ENCODE measurements at places on chromosomes 2 and 18.
A peak's percentile ranks its signal among the peaks of the same experiment; 100 is the strongest.

GRCh38 chr2:136538489-136538888 lies 226.9 kb upstream of the THSD7B start:
- no peak for DNase-seq

- DNase-seq: no peak
Observed at GRCh38 chr2:15672961-15673918, 81.6 kb downstream of the DDX1 start.

DNA sequence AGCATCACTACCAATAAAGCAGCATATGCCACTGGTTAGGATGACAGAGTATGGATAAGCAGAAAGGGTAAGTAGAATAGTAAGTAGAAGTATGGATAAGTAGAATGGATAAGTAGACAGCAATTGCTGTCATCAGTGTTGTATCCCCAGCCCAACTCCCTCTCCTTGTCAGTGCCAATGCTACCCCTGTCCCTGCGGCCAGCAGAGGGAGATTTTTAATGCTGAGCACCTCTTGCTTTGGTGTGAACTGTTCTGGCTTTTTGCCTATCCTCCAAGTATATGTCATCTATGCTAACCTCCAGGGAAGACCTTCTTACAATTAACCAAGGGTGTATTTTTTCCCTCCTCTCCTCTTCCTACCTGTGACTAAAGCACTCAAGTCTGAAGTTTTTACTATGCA lies 136.7 kb upstream of the SPHKAP start:
- peak; percentile 21 for DNase-seq

GRCh38 chr2:17615728-17616351 lies 75.3 kb downstream of the VSNL1 start:
- no peak for DNase-seq

DNA sequence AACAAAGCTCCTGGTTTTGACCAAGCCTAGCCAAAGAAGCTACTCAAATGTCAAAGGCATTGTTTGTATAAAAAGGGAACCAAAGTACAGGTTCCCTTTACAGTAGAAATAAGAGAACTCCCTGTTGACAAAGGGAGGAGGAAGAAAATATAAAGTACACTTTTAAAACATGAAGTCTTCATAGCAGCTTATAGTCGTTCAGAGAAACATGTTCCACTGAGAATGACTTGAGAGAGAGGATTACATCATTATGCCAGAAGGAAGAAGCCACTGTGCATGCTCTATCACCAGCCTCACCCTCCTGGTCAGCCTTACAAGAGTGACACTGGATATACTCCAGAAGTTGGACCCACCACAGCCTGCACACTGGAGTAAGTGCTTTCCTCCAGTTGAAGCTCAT lies 2.5 kb upstream of the DHRS9 start:
- no peak for DNase-seq

DNA sequence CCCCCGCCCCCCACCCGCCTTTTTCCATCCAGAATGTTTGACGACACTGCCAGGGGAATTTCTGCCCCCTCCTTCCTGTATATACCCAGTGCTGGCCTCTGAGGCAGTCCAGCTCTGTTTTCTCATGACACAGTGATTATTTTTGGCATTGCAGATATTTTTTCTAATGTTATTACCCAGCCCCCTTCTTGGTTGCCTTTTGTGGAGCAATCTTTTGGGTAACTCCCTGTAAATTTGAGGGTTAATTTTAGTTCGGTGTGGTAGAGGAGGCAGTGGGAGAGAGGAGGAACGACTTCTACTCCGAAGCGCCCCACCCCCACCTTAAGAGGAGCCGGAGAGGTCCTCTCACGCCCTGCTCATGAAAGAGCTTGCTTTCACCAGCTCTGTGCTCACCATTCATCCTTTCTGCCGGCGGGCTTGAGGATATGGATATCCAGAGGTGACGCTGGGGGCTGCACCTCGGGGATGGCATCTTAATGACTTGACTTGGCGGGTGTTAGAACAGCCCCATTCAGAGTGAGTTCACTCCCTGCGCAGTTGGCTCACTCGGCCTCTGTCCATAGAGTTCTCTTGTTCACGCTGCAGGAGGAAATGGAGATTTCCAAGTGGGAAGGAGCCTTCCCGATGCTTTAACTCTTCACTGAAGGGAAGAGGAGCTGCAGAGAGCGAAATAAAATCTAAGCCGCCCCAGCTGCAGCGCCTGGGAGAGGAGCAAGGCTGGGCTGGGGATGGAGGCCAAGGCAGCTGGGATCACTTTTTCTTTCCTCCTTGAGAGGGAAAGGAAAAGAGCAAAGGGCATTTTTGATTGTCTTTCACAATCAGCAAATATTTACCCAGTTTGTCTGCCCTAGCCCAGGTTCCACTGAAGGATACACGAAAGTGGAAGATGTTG lies 38.4 kb downstream of the EPAS1 start:
- no peak for DNase-seq

- no peak for DNase-seq
Observed at GRCh38 chr2:223644136-223644535, 42.0 kb upstream of the SCG2 start.

GRCh38 chr2:829047-829446 lies 121.6 kb upstream of the SNTG2 start:
- no peak for DNase-seq

GRCh38 chr18:32896776-32897547 lies 124.1 kb upstream of the KLHL14 start:
- DNase-seq: no peak

GRCh38 chr18:36903215-36903928 lies 74.4 kb downstream of the KIAA1328 start:
- DNase-seq: no peak

- DNase-seq: no peak
Observed at GRCh38 chr2:230960026-230960425, 35.0 kb upstream of the GPR55 start.

DNA sequence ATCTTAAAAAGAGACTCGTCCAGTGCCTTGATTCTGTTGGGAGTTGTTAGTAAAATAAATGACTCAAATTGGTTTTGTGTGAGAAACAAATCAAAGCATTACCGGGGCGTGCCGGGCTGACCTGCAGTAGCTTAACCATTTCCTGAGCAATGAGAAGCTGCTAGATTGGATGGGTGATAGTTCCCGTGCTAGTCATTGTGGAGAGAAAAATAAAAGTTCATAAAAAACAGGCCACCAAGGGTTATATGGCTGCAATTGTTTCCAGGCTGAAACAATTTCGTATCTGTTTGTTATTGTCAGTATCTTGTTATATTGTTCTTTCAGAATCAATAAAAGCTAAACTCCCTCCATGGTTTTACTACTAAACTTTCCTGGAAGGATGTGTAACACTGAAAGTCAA lies 314.4 kb downstream of the MTX2 start:
- no peak for DNase-seq

DNA sequence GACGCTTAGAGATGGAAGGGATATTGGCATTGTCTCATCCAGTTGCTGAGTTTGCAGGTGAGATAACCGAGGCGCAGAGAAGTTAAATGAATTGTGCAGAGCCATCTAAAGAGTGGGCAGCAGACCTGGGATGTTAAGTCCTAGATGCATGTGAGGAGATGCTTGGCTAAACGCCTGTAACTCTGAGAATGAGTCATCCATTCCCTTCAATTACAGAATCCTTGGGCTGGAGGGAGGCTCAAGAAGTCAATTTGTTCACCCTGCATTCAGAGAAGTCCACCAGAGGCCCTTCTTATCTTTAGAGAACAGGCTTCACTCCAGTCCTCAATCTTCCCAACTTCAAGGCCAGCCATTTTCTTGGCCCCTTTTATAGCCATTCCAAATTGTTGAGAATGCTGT lies 1.6 kb downstream of the EHD3 start:
- DNase-seq: peak; percentile 74
